ENCODE measurements at places on chromosomes 3 and 15. TPM values are rescaled to one million over a fixed set of nuclear protein-coding genes. Genes with fewer than 3 reads are reported as not detected.

The GATM gene
- total RNA-seq = 232 TPM

The GPR160 gene
- 0.40 TPM for total RNA-seq

The IL17RB gene
- total RNA-seq = not detected

The SNRK gene
- 12.6 TPM for total RNA-seq

The HRG gene
- total RNA-seq = not detected

The CHDH gene
- total RNA-seq = 0.41 TPM

The SMCO1 gene
- not detected for total RNA-seq

The TM4SF1 gene
- total RNA-seq = 5.4 TPM

The ZNF80 gene
- not detected for total RNA-seq

The SNTN gene
- not detected for total RNA-seq

The FOXB1 gene
- 0.76 TPM for total RNA-seq

The NLGN1 gene
- 15.6 TPM for total RNA-seq

The PRSS50 gene
- not detected for total RNA-seq

The PLXNA1 gene
- 51.6 TPM for total RNA-seq

The DUOXA2 gene
- not detected for total RNA-seq

The AMIGO3 gene
- 4.2 TPM for total RNA-seq

The ISL2 gene
- 3.0 TPM for total RNA-seq

The FANCD2OS gene
- total RNA-seq = not detected

The FILIP1L gene
- total RNA-seq = 3.7 TPM

The AADAC gene
- total RNA-seq = not detected
